ENCODE measurements at places on chromosomes 1 and 21. TPM values are rescaled to one million over a fixed set of nuclear protein-coding genes. Genes with fewer than 3 reads are reported as not detected.
A peak's percentile ranks its signal among the peaks of the same experiment; 100 is the strongest.

OVAAL gene
- total RNA-seq: not detected

- no peak for DNase-seq
Observed at GRCh38 chr1:245873068-245873467, 634.0 kb downstream of the SMYD3 start.

DNA sequence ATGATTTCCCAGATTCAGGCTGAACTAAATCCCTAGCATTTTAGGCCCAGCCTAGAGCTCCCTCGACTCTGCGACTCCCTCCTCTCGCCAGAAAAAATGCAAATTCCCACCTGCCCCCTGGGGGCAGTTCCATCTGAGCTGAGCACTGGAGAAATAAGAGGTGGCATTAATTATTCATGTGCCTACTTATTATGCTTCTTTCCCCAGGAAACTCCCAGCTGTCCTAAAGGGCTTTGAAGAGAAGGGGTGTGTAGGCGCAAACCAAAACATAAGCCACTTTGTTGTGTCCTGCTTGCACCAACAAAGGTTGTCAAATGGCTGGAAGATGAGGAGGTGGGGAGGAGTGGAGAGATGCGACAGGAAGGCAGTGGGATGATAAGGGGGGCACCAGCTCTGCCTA, 41.4 kb upstream of the GOLT1A start:
- no peak for DNase-seq

- DNase-seq: peak; percentile 6
Observed at GRCh38 chr21:31446226-31446855, 102.3 kb upstream of the TIAM1 start.

CLEC20A gene
- total RNA-seq: 0.54 TPM

DNA sequence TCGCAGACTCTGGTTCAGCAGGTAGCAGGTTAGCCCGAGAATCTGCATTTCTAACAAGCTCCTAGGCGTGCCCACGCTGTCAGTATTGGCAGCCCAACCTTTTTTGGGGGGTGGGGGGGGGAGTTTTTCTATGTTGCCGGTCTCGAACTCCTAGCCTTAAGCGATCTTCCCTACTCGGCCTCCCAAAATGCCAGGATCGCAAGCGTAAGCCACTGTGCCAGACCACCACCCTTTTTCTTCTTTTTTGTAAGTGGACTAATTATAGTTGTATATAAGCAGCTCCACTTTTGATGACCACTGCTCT, 480 bp upstream of the MIS18A start:
- DNase-seq: peak; percentile 4

DNA sequence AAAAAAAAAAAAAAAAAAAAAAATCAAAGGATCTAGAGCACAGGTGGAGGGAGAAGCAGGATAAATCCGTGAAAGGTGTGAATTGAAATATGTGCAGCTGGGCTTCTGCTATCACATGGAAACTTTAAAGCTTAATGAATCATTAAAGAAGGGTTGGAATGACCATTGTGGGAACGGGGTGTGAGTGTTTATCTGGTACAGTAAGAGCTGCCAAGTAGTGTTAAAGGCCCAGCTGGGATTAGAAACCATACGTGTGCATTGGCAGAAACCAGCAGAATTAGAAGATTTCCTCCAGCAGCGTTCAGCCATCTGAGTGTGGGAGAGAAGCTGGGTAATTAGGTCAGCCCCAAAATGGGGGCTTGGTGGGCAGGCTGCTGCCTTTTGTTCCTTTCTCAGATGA, 13.5 kb downstream of the FALEC start:
- no peak for DNase-seq

DNA sequence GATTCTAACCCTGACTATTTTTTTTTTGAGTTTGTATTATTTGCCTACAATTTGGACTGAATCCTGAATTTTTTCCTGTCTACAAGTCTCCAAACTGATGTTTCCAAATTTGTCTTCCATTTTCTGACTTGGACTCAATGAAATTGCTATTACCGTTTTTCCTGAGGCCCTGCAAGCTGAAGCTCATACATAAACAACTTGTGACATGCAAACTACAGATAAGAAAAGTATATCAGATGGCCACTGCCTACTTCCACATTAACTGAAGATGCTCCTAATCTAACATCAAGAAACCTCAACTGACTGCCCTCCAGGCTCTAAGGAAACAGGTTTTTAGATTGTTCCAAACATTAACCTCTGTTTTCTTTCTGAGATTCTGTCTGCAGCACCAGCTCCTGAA, 51.1 kb upstream of the KLHDC7A start:
- DNase-seq: no peak

GRCh38 chr1:19009882-19010321, 53.4 kb upstream of the IFFO2 start:
- DNase-seq: no peak

F13B gene
- total RNA-seq: not detected

CAMK2N1 gene
- total RNA-seq: not detected

GRCh38 chr21:15289896-15290841, 225.4 kb upstream of the NRIP1 start:
- DNase-seq: no peak

DNA sequence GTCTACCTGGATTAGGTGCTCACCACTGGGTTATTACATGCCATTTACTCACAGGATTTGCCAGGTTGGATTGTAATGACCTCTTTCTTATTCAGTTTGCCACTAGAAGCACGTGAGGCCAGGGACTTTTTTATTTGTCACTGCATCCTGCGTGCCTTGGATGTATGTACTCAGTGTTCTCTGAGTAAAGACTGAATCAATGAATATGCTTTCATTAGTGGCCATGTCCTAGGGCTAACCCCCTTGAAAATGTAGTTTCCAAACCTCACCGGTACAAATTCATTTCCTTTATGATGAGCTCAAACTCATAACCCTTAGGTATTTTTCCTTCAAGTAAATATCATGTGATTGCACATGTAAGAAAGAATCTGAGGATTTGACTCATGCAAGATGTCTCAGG, 1.3 kb upstream of the ZP4 start:
- no peak for DNase-seq

DNA sequence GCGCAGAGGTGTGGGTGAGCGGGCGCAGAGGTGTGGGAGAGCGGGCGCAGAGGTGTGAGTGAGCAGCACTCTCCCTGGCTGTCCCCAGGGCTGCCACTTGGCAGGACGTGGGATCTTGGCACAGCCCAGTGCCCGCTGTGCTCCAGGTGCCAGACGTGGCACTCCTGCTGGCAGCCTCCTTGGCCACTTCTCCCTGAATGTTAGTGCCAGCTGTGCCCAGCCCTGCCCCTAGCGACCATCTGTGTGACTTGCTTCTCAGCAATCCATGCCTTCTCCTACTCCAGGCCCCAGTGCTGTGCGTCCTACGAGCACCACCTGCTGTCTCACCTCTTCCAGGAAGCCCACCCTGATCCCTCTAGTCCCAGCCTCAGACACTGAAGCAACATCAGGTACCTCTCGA, 30.5 kb downstream of the KRTAP10-1 start:
- no peak for DNase-seq

- no peak for DNase-seq
Observed at GRCh38 chr1:25609921-25610320, 6.7 kb upstream of the MAN1C1 start.

H6PD gene
- 22.9 TPM for total RNA-seq

BGLAP gene
- total RNA-seq: 1.9 TPM

DNA sequence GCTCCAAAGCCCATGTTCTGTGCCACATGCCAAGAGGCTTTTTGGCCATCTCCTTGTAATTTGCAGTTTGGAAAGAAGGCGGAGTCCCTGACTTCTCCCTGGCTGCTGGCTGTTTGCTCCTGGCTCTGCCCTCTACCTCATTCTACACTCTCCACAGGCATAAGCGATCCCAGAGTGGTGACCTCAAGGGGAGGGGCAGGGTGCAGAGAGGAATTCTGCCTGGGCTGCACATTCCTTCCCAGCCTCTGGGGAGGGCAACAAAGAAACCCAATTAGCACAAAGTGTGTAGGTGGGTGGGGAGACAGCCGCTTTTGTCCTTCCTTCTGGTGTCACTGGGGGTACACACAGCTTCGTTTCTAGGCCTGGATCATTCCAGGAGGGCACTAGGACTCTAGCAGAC, 95.3 kb downstream of the HIVEP3 start:
- no peak for DNase-seq

PBXIP1 gene
- total RNA-seq: 520 TPM

DNA sequence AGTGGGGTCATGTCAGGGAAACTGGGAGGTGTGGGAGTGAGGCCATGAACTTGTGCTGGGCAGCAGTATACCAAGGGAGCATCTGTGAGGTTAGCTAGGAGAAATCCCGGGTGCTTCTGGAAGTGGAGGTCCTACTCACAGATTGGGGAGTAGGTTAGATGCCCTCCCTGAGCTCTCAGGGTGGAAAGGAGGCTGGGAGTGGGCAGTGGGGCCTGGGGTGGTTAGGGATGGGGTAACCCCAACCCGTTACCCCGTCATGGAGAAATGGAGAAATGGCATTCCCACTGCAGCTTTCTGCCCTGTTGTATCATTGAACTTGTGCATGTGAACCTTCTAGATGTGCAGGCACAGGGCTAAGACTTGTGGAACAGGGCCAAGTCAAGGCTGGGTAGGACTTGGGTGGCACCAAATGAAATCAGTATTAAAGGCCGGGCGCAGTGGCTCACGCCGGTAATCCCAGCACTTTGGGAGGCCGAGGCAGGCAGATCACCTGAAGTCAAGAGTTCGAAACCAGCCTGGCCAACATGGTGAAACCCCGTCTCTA, 27.2 kb downstream of the EXOC8 start:
- no peak for DNase-seq

- DNase-seq: no peak
Observed at GRCh38 chr1:182381962-182382819, 9.4 kb downstream of the GLUL start.

RNU1-1 gene
- total RNA-seq: under 0.01 TPM

DNA sequence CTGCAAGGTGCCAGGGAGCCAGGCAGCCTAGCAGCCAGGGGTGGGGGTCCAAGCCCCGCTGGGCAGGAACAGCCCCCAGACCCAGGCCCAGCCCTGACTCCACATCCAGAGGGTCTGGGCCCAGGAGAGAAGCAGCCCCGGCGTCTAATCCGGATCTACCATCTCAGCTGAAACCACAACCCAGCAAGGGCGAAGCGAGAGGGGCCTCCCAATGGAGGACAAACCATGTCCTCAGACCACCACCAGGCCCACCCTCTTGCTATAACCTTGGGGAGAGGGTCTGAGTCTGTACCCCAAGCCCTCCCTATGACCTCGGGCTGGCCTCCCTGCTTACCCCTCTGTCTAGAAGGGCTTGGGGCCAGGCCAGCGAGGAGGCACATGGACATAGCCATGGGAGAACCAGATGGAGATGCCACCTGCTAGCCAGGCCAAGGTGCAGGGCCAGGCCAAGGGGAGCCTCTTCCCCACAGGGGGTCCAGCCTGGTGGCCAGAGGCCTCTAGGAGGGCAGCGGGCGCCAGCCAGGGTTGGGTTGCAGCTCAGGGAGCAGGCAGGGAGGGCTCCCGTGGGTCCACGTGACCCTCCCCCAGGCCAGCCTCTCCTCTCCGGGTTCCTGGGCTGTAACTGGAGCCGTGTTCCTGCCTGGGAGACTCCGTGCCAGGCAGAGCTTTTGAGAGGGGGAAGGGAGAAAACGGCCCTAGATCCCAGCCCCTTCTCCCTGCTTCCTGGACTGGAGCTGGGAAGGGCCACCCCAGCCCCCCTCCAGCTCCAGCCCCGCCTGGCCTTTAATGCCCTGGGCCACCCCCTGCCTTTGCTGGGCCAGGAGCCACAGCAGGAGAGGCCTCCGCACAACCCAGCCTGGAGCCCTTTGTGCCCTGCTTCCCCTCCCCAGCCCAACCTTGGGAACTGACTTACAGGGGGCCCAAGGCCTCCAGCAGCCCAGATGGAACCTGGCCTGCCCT, 2.5 kb downstream of the WNT9A start:
- no peak for DNase-seq

GRCh38 chr1:39084191-39084590, 58.0 kb downstream of the NDUFS5 start:
- no peak for DNase-seq

GRCh38 chr1:179082999-179083335, 1.1 kb downstream of the TOR3A start:
- peak; percentile 18 for DNase-seq

- DNase-seq: no peak
Observed at GRCh38 chr21:39315603-39316445, 2.4 kb upstream of the BRWD1 start.

DNA sequence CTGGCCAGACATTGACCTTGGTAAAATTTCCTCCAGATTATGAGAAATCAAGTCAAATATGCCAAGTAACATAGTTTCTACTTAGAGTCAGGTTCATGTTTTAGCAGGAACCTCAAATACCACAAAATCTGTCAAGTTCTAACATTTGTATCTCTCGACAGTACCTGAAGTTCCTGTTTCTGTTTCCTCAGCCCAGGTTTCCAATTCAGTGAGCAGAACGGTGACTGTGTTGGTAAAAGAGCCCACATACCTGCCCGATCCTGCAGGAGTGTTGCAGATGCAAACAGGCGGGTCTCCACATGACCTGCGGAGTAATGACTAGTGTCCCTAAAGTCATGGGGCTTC, 57.9 kb upstream of the LGALS8 start:
- no peak for DNase-seq

GRCh38 chr1:203439131-203439730, 36.4 kb upstream of the PRELP start:
- no peak for DNase-seq

NTNG1 gene
- total RNA-seq: under 0.01 TPM

SELP gene
- 7.0 TPM for total RNA-seq

DNA sequence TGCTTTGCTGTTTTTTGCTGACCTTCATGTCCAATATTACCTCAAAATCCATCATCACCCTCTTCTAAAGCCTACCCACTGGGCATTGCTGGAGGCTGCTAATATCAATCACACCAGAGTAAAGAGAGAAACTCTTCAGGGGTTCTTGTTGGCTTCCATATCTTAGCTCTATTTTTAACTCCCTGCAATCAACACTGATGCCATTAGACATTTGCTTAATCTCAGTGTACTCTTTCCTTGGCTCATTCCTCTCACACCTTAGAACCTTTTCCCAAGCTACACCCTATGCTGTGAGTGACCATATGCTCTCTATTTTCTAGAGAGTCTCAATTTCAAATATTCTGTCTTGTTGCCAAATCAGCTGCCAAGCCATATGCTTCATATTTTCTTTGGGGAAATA, 40.6 kb upstream of the RABGAP1L start:
- no peak for DNase-seq

ATPAF1 gene
- total RNA-seq: 24.5 TPM

GRCh38 chr1:229280037-229280828, 9.3 kb downstream of the RAB4A start:
- DNase-seq: no peak

SPRR3 gene
- not detected for total RNA-seq

SPRR1B gene
- total RNA-seq: not detected

DNA sequence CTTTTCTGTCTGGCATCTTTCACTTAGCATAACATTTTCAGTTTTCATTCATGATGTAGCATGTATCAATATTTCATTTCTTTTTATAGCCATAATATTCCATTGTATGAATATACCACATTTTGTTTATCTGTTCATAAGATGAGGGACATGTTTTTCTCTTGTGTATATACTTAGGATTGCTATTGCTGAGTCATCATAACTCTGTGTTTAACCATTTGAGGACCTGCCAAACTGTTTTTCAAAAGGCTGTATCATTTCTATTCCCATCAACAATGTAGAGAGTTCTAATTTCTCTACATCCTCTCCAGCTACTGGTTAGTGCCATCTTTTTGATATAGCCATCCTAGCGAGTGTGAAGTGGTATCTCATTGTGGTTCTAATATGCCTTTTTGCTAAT, 26.2 kb downstream of the MPZL1 start:
- no peak for DNase-seq

GRCh38 chr1:63980740-63981407, 207.1 kb downstream of the ROR1 start:
- no peak for DNase-seq

Data from hematopoietic multipotent progenitor cell (in vitro differentiated cells).